Stimulated activated CD8-positive, alpha-beta memory T cell treated with anti-CD3 and anti-CD28 coated beads, Interleukin-4, amount 100 ng/mL, for 4 hours (primary cell): ENCODE measurements at places on chromosomes 13 and 19.

GRCh38 chr19:17107546-17108452 is 32.2 kb downstream of the MYO9B start:
- no peak for DNase-seq

GRCh38 chr13:45702088-45702487 is at the start of gene CBY2:
TSS of gene CBY2 (plus strand) at chr13:45702320. CDS start at chr13:45702391, 71 bp downstream.
- DNase-seq, result no peak

DNA sequence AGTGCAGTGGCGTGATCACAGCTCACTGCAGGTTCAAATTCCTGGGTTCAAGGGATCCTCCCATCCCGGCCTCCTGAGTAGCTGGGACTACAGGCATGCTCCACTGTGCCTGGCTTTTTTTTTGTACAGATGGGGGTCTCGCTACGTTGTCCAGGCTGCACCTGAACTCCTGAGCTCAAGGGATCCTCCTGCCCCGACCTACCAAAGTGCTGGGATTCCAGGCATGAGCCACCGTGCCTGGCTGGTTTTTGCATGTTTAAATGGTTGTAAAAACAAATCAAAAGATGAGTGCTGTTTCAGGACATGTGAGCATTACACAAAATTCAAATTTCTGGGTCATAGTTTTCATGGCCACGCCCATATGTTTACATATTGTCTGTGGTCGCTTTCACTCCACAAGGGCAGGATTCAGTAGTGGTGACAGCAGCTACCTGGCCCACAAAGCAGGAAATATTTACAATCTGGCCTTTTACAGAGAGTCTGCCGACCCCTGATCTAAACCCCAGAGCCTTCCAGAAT is 5.3 kb downstream of the MATK start:
- no peak for DNase-seq

- DNase-seq, result no peak
Measured at GRCh38 chr13:112454648-112455334, 78.6 kb downstream of the SPACA7 start.

DNA sequence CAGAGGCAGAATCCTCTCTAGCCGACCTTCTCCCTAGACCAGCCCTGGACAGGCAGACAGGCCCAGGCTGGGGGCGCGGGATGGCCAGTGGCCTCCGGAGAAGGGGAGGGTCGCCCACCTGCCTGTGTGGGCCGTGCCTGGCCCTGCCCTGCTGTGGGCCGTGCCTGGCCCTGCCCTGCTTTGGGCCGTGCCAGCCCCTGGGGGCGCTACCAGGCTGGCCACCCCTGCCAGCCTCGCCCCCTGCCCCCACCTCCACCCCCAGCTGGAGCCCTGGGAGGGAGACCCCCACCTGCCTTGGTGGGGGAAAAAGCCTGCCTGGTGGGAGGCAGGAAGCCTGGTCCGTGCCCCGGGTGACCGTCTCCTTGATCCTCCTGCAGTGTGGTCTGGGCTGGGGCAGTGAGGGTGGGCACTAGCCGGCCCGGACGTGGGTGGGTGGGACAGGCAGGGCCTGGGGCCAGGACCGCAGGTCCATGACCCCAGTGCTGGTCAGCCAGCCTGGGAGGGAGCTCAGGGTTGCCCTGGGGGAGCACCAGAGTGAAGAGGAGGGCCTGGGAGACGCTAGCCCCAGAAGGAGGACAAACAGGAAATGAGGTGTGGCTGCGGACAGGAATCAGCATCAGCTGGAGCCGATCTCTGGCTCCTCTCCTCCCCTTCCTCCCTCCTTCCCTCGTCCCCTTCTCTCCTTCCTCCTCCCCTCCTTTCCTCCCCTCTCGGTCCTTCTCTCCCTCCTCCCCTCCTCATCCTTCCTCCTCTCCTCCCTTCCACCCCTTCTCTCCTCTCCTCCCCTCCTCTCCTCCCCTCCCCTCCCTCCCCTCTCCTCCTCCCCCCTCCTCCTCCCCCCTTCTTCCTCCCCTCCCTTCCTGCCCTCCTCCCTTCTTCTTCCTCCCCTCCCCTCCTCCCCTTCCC is 5.1 kb upstream of the MKNK2 start:
- DNase-seq, result no peak

DNA sequence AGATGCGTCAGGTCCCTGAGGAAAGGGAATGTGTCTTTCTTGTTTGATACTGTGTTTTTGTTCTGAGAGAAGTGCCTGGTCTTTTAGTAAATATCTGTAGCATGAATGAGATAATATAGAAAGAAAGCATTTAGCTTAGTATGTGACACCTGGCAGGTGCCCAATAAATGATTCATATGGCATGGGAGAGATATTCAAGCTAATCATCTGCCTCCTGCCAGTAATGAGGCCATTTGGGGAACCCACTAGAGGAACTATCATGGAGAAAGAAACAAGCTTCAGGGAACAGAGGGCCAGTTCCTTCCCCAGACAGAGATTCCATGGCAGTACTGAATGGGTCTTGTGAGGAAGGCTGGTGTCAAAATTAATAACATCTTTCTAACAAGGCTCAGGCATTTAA is 603.9 kb downstream of the DCT start:
- DNase-seq, result no peak

DNA sequence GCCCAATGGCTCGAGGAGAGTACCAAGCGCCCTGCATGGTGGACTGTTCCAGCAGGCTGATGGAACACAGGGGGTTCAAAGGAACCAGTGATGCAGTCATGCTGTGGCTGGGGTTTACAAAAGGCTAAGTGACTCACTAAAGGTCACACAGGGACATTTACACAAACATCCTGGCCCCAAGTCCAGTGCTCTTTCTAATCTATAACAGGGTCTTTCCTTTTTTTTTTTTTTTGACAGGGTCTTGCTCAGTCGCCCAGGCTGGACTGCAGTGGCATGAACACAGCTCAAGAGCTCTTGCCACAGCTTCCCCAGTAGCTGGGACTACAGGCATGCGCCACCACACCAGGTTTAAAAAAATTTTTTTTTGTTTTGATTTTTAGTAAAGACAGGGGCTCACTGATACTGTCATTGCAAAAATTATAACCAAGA is 2.8 kb upstream of the SLC25A15 start:
- DNase-seq, result no peak

DNA sequence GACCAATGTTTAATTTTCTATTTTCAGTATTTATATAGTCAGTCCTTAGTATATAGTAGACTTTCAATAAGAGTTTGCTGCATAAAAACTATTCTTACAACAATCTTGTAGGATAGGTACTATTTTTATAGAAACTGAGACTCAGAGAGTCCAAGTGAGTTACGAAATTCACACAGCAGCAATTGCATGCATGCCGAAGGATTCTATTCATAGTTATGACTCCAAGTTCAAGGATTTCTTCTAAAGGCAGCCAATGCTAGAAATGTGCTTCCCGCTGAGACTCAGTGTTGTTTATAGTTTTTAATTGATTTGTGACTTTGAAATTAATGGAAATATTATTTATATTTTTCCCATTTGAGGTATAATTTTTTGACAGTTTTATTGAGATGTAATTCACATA is 62.7 kb upstream of the CSNK1A1L start:
- no peak for DNase-seq

DNA sequence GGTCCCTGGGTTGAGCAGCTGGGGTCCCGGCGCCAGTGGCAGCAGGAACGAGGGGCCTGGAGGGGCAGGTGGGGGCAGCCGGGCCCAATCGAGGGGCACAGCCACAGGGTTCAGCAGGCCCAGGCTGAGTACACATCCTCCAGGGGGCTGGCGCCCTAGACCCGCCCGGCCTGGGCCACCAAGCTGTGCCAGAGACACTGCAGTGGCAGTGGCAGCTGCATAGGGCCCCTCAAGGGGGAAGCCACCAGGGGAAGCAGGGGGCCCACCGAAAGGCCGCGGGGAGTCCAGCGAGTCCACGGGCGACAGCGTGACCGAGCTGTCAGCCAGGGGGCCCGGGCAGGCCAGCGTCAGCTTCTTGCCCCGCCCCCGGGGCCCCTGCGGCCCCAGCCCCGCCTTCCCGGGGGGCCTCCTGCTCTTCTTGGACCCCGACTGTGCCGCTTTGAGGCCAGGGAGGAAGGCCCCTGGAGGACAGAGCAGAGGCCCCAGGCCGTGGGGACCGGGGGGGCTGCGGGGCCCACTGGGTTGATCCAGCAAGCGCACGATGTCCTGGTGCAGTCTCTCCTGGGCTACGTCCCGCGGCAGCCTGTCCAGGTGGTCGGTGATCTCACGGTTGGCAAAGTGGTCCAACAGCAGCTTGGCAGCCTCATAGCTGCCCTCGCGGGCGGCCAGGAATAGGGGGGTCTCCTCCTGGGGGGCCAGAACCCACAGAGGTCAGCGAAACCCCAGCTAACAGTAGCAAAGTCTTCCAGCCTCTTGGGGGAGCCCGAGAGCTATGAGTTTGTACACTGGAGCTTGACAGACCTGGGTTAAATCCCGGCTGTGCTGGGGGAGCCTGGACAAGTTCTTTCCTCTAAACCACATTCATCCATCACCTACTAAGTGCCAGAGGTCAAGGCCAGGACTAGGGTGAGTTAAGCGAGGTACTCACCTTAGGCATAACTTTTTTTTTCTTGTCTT is 39.5 kb downstream of the NOTCH3 start:
- DNase-seq, result no peak

- DNase-seq, result no peak
Measured at GRCh38 chr13:89163096-89163495, 1491.9 kb downstream of the SLITRK5 start.

DNA sequence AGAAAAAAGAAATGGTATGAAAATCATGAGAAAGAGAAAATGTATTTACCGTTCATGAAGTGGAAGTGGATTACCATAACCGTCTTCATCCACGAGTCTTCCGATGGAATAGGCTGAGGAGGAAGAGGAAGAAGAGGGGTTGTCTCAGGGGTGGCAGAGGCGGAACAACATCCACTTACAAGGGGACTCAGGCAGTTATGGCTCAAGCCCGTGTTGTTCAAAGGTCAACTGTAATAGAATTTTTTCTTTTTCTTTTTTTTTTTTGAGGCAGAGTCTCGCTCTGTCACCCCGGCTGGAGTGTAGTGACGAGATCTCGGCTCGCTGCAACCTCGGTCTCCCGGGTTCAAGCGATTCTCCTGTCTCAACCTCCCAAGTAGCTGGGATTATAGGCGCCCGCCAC is 16.9 kb upstream of the ADGRL1 start:
- DNase-seq, result no peak

DNA sequence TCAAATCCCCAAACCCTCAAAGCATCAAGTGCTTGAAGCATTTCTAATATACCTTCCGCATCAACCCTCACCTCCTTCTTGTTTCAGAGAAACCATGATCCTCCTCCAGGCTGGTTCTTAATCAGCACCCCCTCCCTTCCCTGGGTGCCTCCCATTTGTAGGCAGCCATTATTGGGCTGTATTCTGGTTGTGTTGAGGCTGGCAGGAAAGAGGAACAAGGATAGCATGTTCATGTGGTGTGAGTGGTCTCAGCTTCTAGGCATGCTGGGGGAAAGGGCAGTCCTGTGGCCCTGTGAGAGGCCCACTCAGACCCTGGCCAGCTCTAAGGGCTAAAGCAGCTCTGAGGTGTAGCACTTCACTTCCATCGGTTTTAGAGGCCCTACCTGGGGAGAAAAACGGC is 18.9 kb upstream of the TRIM13 start:
- DNase-seq, result no peak

- DNase-seq, result no peak
Measured at GRCh38 chr19:7928334-7928706, 2.4 kb upstream of the CTXN1 start.

DNA sequence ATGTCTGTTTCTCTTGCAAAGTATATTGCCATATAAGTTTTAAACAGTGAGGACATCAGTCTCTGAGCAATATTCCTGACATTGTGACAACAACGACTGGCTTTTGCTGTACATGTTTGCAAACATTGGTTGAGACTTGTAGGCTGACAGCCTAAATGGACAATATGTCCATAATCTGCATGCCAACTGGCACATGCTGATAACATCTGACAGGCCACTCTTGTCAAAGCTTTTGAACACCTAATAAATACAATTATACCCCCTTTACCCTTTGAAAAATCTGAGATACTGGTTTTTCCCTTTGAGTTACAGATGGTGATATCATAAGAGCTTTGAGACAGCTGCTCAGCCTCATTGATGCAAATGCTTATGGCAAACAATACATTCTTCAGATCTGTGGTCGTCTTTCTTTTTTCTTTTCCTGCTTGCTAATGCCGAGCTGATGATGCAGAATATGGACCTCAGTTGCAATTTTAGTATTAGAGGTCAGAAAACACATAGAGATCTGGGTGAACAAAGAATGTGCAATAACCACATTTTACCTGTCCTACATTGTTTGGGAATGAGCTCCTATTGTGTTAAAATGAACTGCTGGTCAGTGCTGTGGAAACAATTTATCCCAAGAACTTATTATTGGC is 114.9 kb downstream of the RFC3 start:
- no peak for DNase-seq

GRCh38 chr13:99740251-99740979 is 231.2 kb downstream of the ZIC5 start:
- no peak for DNase-seq

DNA sequence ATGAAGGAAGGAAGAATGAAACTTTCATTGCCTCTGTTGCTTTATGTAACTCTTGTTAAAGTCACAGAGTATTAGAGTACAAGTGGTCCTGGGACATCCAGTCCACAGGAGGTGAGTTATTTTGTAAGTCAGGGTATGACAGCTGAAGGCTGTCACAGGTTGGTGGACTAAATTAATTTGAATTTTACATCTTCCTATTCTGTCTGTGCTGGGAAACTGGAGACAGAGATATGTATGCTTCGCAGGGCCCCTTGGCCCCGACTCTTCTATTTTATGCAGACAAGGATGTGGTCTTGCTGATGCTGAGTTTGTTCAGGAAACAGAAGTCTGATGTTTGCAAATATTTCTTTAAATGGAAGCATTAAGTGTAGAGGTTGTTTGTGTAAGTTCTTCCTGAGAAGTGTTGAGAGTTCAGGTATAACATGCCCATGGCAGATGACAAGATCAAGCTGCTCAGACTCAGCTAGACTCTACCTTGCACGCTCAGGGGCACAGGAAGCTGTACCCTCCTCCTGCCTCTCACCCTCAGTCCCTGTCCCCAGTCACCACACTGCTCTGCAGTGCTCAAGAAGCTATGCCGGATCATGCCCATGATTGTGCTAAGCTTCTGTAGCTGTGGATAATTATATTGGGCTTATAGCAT is 23.4 kb downstream of the RASL11A start:
- DNase-seq, result no peak

- no peak for DNase-seq
Measured at GRCh38 chr13:42279080-42279479, 7.1 kb downstream of the AKAP11 start.

DNA sequence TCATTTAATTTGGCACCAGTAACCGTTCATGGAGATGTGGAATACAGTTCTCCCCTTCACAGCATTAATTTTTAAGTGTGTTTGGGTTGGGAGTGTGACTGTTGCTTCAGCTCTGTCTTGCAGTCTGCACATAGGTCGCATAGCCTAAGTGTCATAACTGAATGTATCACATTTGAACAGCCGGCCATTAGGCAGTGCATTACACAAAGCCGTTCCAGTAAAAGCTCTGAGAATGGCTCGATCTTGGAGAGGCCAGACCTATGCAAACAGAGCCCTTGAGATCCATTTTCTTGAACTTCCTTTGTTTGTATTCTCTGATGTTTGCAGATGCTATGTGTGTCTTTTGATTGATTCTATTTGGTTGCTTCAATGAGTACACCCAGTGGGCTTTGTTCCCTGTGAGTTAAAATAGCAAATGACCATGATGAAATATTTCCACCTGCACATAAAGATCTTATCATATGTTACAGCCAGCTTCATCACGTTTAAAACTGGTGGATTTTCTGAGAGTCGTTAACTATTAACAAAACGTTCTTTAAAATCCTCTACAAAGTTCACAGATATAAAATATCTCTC is 1104.9 kb upstream of the SLC10A2 start:
- DNase-seq, result no peak

GRCh38 chr13:95703576-95703975 is 26.6 kb downstream of the DNAJC3 start:
- no peak for DNase-seq

GRCh38 chr19:4557971-4558941 is 1.2 kb downstream of the SEMA6B start:
- DNase-seq, result no peak
